Stimulated activated CD4-positive, alpha-beta T cell treated with anti-CD3 and anti-CD28 coated beads, Interleukin-1b, Interleukin-23, amount 100 ng/mL, for 1 hour (primary cell): ENCODE measurements at places on chromosomes 5 and 9.

- no peak for DNase-seq
Observed at GRCh38 chr5:107389130-107389774, 281.5 kb downstream of the EFNA5 start.

DNA sequence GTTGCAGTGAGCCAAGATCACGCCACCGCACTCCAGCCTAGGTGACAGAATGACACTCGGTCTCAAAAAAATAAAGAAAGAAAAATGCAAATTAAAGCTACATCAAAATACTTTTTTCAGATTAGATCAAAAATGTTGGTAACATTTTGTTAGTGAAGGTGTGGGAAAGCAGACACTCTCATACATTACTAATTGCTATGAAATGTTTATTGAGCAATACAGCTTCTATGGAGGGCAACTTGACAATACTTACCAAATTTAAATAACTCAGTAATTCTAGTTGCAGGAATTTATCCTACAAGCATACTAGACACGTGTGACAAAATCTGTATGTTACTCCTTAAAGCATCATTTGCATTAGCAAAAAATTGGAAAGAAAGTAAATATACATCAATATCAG, 4.1 kb downstream of the TRIM23 start:
- DNase-seq = no peak

GRCh38 chr9:124621371-124622328, 114.5 kb upstream of the NR5A1 start:
- no peak for DNase-seq

- DNase-seq = no peak
Observed at GRCh38 chr5:168017313-168017712, 274.1 kb upstream of the WWC1 start.

GRCh38 chr5:96788112-96788749, 19.5 kb downstream of the ERAP1 start:
- DNase-seq = no peak

DNA sequence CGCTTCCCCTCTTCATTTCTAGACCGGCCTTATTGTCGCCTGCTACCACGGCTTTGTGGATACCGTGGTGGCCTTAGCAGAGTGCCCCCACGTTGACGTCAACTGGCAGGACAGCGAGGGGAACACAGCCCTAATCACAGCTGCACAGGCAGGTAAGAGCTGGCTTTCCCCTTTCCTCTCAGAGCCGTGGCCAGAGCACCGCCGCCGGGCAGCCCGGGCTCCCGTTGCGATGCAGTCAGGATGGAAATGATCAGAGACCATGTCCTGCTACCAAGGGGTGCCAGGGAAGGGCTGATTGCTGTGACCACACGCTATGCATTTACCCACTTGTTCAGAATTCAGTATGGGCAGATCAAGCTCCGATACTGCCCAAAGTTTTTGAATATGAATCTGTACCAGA, 54.4 kb downstream of the ANKRD33B start:
- no peak for DNase-seq

DNA sequence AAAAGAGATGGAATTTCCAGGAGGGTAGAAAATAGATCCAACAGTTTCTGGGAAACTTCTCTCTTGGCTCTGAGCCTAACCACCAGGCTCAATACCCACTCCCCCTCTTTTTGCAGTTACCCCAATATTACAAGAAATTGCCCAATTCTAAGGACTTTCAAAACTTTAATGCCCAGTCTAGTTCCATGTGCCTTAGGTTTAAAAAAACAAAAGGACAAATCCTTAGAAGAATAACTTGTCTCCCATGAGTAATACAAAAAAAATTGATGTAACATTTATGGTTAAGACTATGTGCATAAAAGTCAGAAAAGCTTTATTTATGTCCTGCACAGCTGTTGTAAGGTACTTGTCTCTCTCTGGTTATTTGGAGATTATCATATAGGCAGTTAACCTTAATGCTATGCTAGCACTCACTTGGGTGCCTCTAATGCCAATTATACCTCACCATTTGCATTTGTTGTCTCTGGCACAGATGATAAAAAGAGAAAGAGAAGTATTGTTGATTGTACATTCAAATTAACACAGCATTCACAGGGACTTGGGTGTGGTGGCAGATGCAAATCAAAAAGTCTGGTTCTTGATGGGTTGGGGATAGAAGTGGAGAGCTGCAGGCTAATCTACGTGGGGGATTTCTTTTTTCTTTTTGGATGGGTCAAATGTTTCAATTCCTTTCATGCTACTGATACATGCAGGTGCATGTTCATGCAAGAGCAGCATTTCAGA, 159.4 kb downstream of the PIK3R1 start:
- no peak for DNase-seq

- no peak for DNase-seq
Observed at GRCh38 chr5:122258241-122258640, 53.8 kb upstream of the SNCAIP start.

DNA sequence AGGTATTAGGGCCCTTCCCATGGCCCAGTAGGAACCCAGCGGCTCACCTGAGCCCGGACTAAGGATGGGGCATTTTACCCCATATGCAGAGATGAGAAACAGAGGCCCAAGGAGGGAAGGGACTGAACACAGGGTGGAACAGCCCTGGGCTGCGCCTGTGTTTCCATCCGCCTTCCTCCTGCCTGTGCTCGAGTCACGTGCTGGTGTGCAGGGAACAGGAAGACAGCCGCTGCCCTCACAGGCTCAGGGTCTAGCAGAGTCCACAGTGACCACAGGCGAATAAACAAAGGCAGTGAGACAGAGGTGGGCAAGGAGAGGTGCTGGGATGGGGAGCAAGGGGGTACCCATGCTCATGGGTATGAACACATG, 129.4 kb downstream of the C9orf50 start:
- DNase-seq = no peak

DNA sequence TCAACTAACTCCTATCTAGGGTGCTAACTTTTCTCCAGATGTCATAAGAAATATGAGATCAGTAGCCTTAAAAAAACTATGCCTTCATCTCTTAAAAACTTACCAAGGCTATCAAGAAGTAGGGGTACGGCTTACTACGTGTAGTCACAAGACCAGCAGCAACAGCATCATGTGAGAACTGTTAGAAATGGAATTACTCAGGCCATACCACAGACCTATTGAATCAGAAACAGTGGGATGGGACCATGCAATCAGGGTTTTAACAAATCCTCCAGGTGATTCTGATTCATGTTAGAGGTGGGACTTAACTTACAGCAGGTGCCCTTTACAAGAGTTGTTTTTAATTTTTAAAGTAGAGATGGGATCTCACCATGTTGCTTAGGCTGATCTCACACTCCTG, 4.6 kb downstream of the IFNE start:
- DNase-seq = no peak

DNA sequence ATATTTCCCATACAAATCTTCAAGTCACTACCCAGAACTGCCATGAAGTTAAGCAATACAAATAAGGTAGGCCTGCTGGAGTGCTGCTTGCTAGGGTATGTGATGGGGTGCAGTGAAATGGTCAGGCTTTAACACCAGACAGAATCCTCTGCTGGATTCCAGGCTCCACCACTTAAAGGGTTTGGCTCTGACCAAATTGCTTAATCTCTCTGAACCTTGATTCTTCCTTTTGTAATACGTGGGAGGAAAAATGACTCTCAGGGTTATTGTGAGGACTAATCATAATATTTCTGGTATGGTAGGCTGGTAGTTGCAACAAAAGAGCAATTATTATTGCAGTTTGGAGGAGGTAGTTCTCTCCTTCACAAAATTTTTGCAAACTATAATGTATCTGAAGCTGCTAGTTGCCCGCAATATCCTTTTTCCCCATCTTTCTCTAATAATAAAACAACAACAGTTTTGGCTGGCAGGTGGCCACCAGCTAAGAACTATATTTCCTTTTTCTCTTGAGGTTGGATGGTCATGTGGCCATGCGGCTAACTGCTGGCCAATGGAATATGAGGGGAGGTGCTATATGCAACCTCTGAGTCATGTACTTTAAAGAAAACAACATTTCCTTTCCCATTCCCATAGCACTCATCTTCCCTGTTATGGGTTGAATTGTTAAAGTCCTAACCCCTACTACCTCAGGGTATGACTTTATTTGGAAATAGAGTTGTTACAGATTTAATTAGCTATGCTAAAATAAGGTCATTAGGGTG, 44.1 kb downstream of the CCL28 start:
- DNase-seq = no peak
